ENCODE measurements at places on chromosomes 6 and 20. TPM values are rescaled to one million over a fixed set of nuclear protein-coding genes. Genes with fewer than 3 reads are reported as not detected.

PACRG gene
- total RNA-seq, result 9.7 TPM

GRCh38 chr6:20600831-20601230 lies 66.6 kb downstream of the CDKAL1 start:
- DNase-seq, result no peak

FAM217A gene
- total RNA-seq, result not detected

GRCh38 chr20:15854911-15855310 lies 718.3 kb downstream of the KIF16B start:
- no peak for DNase-seq

DNA sequence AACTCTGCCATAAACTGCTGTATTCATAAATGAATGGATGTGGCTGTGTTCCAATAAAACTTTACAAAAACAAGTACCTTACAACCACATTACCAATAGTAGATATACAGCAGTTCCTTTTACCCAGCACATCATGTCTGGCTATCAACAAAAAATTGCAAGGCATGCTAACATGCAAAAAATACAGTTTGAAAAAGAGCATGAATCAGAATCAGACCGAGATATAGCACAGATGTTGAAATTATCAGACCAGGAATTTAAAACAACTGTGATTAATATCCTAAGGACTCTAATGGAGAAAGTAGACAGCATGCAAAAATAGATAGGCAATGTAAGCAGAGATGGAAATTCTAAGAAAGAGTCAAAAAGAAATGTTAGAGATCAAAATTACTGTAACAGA lies 8.4 kb upstream of the NUS1 start:
- no peak for DNase-seq

FUT9 gene
- 6.7 TPM for total RNA-seq

- no peak for DNase-seq
These were observed 166.0 kb downstream of the VEGFA start for GRCh38 chr6:43935921-43936439.

GRCh38 chr6:138545621-138545980 lies 46.3 kb upstream of the NHSL1 start:
- no peak for DNase-seq

BMP2 gene
- total RNA-seq, result 11.6 TPM

DNA sequence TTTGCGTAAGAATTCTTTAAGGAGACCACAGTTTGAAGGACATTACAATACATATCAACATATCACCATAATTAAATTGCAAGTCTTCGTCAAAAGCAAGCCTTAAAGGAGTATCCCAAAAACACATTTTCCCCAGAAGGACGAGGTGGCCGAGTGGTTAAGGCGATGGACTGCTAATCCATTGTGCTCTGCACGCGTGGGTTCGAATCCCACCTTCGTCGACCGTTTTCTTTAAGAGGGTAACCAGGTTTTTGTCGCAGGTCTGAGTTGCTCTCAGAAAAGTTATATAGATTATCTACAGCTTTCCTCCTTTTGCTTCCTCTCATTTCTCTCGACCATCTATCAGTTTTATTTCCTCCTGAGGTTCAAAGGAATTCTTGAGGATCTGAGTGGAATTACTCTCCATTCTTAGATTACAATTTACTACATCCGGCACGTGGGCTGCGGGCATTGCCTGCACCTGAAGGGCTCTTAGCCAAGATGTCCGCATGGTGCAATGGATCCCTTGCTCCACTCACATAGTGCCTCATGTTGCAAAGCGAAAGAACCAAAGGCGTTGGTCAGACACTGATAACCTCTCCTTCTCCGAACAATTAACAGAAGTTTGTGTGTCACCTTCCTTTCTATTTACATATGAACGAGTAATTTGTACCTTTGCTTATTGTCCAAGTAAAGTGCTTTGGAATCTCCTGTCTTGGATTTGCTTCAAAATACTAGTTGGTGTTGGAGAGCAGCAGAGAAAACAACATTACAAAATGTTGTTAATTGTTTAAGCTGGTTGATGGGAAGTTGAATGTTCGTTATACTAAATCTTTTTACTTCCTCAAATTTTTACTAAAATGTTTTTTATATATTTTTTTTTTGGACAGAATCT lies 14.0 kb downstream of the POM121L2 start:
- no peak for DNase-seq

DNA sequence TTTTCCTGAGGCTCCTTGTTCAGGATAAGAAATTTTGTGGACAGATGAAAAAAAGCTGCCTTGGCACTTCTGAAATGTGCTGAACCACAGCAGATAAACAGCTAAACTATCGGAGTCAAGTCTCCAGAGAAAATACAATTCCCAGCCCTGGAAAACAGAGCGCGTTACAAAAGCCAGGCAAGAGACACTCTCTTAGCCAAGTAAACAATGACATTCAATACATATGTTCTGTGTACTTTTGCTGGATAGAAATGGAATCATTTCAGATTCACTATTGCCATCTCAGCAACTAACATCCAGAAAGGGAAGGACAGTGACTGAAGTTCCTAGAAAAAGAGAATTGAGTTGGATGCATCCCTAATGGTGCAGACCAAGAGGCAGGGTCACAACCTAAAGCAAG lies 196.8 kb upstream of the NRSN1 start:
- DNase-seq, result no peak

GRCh38 chr6:149234051-149234962 lies 83.2 kb upstream of the TAB2 start:
- DNase-seq, result no peak
